Activated CD4-positive, alpha-beta T cell treated with anti-CD3 and anti-CD28 coated beads, Interleukin-2, amount 50 U/mL, for 4 hours (primary cell): ENCODE measurements at places on chromosomes 7 and 10.
A peak's percentile ranks its signal among the peaks of the same experiment; 100 is the strongest.

DNA sequence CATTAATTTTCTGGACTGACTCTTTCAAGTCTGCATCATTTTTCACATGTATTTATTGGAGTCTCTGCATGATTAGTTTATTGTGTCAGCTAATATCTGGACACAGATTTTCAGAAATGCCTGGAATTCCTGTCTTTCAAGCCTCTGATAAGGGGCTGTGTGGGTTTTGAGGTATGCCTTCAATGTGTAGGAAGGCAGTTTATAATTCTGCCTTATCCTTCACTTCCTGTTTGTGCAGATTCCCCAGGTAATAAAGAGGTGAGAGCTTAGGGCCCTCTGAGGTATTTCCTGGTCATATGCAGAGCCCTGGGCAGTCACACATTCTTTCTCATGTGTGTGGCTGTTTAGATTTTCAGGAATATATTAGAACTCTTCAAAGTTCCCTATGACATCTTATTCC is 79.4 kb upstream of the PRKCQ start:
- DNase-seq = no peak

DNA sequence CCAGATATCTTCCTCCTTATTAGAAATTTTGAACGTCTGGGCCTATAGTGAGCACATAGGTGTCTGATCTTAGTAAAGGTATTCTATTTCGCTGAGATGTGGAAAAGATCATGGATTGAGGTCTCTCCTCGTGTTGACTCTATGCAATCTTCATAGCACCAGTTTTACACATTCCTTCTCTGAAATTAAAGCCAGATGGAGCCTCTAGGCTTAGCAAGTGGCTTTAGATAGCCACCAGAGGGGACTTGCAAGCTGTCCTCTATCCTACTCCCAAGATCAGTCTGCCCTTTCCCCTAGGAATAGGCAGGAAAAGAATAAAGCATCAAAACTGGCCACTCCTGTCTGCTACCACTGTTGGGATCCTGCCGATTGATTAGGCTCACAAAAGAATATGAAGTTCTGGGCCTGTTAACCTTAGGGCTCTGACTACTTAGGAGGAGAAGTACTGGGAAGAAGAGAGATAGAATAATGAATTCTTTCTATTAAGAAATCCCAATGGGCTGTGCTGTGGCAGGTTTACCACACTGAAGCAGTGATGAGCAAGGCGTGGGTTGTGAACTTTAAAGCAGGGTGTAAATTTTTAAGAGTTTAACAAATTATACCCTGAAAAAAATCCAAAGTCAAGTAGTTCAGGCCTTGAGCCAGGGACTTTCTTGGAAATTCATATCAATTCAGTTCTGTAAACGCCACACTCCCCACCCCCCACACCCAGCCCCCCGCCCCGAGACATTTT is 2.2 kb upstream of the STRIP2 start:
- DNase-seq = no peak

DNA sequence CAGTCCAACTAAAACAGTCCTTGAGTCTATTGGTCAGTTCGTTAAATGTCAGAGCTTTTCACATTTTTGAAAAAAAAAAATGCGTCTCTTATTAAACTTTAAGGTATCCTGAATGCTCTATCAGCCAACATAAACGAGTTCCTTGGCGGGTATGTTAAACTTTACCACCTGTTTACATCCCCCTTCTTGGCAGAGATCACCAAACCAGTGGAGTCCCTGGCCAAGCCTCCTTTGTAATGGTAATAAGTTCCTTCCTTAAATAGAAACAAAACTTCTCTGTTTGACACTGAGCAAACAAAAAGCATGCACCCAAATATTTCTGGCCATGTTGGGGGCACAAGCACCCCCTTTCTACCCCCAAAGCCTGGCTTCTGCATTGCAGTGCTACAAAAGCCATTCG is 3.2 kb downstream of the TRIL start:
- DNase-seq = no peak

DNA sequence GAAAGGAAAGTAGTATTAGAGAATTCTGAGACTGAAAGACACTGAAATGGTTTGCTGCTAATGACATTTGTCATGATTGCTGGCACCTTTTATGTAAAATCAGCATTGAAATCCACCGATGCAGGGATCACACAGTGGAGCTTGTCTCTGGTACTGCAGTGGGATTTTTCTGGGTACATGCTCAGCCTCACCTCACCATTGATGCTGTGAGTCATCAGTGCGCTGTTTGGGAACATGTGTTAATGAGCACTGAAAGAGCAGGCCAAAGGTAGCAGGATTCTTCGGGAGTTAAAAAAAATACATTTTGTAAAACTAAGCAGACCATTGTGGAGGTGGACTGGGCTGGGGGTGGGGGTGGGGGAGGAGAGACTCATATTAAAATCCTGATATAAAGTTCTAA is 174.9 kb downstream of the CREB5 start:
- no peak for DNase-seq

- no peak for DNase-seq
Measured at GRCh38 chr10:52502237-52502636, 188.2 kb downstream of the DKK1 start.

- no peak for DNase-seq
Measured at GRCh38 chr7:105470846-105471245, 51.2 kb downstream of the PUS7 start.

DNA sequence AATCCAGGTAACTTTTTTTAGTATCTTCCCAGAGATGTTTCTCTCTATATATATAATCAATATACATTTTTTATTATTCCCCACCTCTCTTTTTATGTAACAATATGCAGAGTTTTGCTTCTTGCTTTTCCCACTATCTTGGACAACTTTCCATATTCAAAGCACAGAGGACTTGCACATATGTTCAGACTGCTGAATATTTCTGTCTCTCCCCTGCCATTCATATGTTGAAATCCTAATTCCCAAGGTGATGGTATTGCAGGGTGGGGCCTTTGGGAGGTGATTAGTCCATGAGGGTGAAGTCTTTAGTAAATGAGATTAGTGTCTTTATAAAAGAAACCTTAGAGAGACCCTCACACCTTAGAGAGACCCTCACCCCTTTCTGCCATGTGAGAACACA is 72.8 kb downstream of the CFTR start:
- no peak for DNase-seq

DNA sequence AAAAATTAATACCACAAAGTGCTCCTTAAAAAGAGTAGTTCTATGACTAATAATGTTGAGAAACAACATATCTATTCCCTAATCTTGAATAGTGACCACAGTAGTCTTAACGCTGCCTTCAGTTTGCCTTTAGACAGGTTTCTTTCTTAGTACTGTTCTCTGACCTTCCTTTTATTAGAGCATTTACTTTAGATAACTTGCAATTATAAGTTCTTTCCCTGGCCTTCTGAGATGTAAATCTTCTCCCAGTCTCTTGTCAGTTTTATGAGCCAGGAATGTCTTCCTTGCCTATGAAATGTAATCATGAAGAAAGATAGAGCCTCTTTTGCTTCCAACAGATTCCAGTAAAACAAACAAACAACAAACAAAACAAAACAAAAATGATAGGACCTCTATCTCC is 1119.8 kb upstream of the LRRTM3 start:
- no peak for DNase-seq

DNA sequence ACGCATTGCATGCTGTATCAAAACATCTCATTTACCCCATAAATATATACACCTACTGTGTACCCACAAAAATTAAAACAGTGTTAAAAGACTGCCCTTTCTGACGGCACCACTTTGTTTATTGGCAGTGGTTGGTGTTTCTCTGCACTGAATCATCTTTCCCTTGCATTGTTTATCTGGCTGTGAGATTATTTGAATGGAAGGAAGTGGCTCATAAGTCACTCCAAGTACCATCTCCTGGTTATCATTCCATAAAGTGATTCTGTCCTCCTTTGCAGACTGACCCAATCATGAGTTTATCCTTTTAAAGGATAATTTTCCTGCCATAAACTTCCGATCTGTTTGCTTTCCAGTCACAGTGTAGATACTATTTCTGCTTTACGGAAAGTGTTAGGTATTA is 183.8 kb downstream of the CAMK1D start:
- no peak for DNase-seq

DNA sequence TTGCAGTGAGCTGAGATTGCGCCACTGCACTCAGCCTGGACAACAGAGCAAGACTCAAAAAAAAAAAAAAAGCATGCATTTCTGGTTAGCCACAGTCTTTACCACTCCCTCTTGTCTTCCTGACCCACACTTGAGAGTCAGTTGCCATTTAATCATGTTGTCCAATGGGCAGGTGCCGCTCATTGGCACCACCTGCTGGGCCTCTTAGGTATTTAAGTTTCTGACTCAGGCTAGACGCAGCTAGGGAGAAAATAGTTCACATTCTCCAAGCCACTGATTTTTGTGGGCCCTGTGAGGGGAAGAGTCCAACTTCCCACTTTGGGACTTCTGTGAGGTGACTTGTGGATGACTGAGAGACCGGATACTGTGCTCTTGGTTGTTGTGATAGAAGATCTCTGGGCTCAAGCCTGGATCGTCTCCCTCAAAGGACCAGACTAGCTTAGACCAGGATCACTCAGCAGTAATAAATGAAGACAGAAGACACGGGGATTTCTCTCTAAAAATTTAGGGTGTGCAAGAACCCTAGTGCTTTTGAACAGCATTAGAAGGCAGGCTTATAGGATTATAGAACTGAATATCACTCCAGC is 26.8 kb upstream of the SORCS3 start:
- peak; percentile 6 for DNase-seq

- DNase-seq = no peak
Measured at GRCh38 chr7:35717013-35717412, 22.1 kb upstream of the HERPUD2 start.

DNA sequence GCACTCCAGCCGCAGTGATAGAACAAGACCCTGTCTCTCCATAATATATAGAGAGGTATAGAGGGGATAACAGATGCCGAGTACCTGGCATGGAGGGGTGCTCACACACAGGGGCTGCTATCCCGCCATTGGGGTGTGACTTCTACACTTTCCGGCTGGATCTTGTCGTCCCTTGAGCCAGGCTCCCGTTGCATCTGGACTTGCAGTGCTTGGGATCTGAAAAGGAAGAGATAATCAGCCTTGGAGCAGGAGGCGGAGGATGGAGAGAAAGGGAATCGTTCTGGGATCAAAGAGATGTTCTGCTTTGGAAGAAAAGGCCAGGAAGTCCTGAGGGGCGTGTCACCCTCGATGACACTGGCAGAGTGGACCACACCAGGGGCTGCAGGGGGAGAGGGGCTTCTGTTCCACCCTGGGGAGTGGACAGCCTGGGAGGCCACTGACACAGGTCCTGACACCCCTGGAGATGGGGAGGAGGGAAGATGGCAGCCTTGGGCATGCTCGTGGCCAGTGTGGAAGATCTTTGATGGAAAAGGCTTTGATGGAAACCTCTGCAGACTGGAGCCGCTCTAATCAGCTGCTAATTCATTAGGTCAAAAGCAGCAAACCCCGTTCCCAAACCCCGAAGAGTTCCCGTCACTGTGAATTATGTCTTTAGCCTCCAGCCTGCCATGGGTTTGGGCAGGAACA is 85.1 kb downstream of the CARD11 start:
- no peak for DNase-seq

DNA sequence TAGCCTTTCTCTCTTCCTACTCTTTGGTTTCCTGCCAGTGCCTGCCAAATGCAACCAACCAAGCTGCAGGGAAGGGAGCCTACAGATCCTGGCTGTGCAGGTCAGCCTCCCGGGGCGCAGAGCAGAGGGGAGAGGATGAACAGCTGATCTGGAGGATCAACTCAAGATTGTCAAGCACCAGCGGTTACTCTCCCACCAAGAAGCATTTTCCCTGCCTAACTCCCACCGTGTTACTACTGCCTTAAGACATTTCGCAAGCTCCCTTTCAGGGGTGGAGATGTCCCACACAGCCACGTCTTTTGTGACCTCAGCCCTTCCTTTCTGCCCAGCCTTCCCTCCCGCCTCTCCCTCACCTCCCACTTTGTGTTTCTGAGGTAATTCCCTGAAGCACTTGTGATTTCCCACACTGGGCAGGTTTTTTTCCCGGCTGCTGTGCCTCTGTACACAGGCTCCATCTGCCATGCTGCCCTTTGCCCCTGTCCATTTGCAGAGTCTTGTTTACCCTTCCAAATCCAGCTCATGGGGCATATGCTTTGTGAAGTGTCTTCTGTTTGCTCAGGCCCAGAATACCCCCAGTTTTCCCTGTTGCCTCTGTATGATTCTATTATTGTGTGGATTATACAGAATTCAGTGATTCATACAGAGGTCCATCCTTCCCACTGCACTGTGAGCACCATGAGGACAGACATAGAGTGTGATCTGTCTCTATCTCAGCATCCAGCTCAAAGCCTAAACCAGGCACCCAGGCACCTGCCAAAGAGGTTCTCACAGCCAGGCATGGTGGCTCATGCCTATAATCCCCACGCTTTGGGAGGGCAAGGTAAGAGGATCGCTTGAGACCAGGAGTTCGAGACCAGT is 40.9 kb upstream of the PAPSS2 start:
- DNase-seq = no peak

- DNase-seq = no peak
Measured at GRCh38 chr10:108736111-108736510, 1187.2 kb downstream of the XPNPEP1 start.

GRCh38 chr10:78455811-78456210 is 422.1 kb downstream of the RPS24 start:
- no peak for DNase-seq

DNA sequence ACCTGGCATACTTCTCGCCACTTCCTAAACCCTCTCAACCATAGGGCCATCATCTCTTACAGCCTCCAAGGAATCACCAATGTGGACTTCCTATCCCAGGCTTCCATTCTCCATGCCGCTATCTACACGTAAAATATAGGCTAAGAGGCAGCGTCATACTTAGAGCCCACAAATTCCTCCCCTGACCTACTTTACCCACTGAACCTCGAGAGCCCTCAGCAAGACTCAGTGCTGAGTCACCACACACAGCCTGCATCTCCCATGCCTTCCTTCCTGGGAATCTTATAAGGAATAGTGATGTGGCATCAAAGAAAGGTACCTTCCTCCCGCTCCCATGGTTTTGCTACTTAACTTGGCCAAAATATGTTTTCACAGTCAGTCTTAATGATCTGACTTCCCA is 435.6 kb upstream of the NFE2L3 start:
- DNase-seq = no peak

DNA sequence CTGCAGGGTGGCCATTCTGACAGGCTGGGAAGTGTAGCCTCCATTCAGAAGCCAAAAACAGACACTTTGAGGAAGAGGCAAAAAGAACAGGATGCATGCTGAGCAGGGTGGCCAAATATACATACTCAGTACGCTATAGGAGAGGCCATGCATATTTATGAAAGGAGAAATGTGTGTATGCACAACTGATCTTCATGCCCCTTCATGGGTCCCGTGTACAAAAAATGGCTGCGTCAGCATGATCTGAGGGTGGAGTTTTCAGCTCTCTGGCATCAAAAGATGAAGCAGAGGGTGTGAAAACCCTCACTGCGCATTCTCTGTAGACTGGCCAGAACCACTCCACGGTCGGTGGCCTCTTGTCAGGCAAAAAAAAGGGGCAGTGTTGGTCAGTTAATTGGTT is 35.5 kb upstream of the OIT3 start:
- DNase-seq = no peak

GRCh38 chr10:71046747-71047146 is 158.4 kb upstream of the PCBD1 start:
- DNase-seq = no peak
